CD4-positive, CD25-positive, alpha-beta regulatory T cell (primary cell): ENCODE measurements at places on chromosomes 5 and 9.

- H3K36me3 ChIP-seq: no peaks in the 10 kb centered on the region
- DNase-seq: no peak
Measured at GRCh38 chr9:114280636-114281472, 42.0 kb upstream of the ORM1 start.

DNA sequence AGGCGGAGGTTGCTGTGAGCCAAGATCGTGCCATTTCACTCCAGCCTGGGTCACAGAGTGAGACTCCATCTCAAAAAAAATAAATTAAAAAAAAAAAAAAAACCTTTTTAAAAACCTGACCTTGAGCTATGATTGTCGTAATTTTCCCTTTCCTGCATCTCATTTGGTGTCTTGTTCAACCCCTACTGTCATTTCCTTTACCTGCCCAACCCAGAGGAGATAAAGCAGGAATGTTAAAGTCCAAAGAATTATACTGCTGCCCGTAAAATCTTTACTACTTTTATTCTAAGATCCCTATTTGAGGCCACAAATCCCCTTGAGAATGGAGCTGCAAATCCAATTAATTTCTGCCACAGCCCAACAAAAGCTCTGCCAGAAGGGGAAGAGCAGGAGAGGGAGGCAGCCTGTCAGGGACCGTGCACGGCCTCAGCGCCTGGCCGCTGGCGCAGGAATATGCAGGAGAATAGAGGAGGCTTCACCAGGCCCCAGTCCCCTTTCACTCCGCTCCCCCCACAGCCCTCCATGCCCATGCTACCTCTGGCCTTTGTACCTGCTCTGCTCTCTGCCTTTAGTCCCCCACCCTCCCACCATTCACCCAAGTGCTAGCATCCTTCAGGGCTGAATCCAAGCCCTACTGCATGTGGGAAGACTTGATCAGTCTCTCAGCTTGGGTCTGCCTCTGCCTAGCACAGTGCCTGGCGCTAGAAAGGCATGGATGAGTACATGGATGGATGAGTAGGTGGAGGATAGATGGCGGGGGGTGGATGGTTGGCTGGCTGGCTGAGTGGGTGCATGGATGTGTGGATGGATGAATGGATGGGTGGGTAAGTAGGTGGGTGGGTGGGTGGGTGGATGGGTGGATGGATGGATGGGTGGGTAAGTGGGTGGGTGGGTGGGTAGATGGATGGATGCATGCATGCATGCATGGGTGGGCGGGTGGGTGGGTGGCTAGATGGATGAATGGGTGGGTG lies 99.8 kb upstream of the SARDH start:
- H3K4me3 ChIP-seq: no peak overlapping the region
- no peak for DNase-seq
- no peaks in the 10 kb centered on the region for H3K27me3 ChIP-seq
- H3K4me1 ChIP-seq: no peaks in the 10 kb centered on the region
- H3K36me3 ChIP-seq: no peaks in the 10 kb centered on the region

GRCh38 chr9:93517331-93517730 lies 59.1 kb upstream of the PHF2 start:
- no peak for DNase-seq
- no peak overlapping the region for H3K4me3 ChIP-seq
- no peak overlapping the region for H3K27ac ChIP-seq
- H3K36me3 ChIP-seq: peaks cover 40% of the 10 kb centered on the region
- no peaks in the 10 kb centered on the region for H3K27me3 ChIP-seq
- no peaks in the 10 kb centered on the region for H3K4me1 ChIP-seq

GRCh38 chr9:1057910-1058309 lies 7.8 kb downstream of the DMRT2 start:
- DNase-seq: no peak
- peaks cover under 1% of the 10 kb centered on the region for H3K4me1 ChIP-seq
- no peaks in the 10 kb centered on the region for H3K36me3 ChIP-seq
- no peak overlapping the region for H3K27ac ChIP-seq
- H3K27me3 ChIP-seq: peaks cover 29% of the 10 kb centered on the region

- no peaks in the 10 kb centered on the region for H3K4me1 ChIP-seq
- no peaks in the 10 kb centered on the region for H3K36me3 ChIP-seq
- no peak overlapping the region for H3K4me3 ChIP-seq
- H3K27ac ChIP-seq: no peak overlapping the region
- no peaks in the 10 kb centered on the region for H3K27me3 ChIP-seq
Measured at GRCh38 chr5:59221769-59222168, 638.9 kb downstream of the RAB3C start.

- H3K27me3 ChIP-seq: no peaks in the 10 kb centered on the region
- DNase-seq: no peak
- no peak overlapping the region for H3K4me3 ChIP-seq
- no peak overlapping the region for H3K27ac ChIP-seq
- H3K36me3 ChIP-seq: no peaks in the 10 kb centered on the region
Measured at GRCh38 chr5:44646016-44646415, 162.7 kb upstream of the MRPS30 start.

DNA sequence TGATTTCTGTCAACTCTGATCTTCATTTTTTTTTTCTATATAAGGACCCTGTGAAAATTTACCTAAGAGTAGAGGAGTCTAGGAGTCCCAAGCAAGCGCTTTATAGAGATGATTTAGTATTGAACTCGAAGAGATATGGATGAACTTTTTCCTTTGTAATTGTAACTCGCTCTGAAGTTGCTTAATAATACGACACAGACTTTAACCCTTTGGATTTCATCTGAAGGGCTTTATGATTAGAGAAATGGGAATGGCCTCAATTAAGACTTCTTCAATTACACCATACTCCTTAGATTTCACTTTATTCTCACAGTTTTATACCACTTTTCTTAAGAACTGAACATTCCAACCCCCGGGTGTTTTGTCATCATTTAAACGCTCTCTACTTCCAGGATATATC lies 647.7 kb downstream of the HTR1A start:
- H3K4me3 ChIP-seq: no peak overlapping the region
- no peak overlapping the region for H3K27ac ChIP-seq
- H3K27me3 ChIP-seq: no peaks in the 10 kb centered on the region
- no peak for DNase-seq
- no peaks in the 10 kb centered on the region for H3K36me3 ChIP-seq
- no peaks in the 10 kb centered on the region for H3K4me1 ChIP-seq

GRCh38 chr9:94911211-94911610 lies 184.7 kb downstream of the AOPEP start:
- H3K4me3 ChIP-seq: no peak overlapping the region
- no peak overlapping the region for H3K27ac ChIP-seq
- no peaks in the 10 kb centered on the region for H3K4me1 ChIP-seq
- no peaks in the 10 kb centered on the region for H3K27me3 ChIP-seq
- no peak for DNase-seq
- no peaks in the 10 kb centered on the region for H3K36me3 ChIP-seq

DNA sequence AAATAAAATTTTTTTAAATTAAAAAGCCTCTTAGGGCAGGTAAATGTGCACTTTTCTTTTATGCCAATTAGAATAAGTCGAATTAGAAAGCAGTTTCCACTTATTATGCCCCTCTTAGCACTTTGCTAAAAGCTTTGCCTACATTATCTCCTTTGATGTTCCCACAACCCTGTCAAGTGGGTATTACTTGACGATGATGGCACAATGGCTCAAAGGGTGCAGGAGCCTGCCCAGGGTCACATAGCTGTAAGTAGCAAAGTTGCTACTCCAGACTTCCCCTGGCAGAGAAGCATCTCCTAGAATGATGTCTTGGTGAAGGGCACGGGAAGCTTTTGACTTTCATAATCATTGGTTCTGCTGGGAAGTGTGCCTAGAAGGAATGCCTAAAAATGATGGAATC lies 18.4 kb upstream of the IQGAP2 start:
- H3K27me3 ChIP-seq: no peaks in the 10 kb centered on the region
- H3K4me3 ChIP-seq: peak overlapping the region; percentile 28
- DNase-seq: no peak
- H3K36me3 ChIP-seq: no peaks in the 10 kb centered on the region
- peaks cover 52% of the 10 kb centered on the region for H3K4me1 ChIP-seq

- peak overlapping the region; percentile 88 for H3K4me3 ChIP-seq
- no peaks in the 10 kb centered on the region for H3K27me3 ChIP-seq
- peak overlapping the region; percentile 88 for H3K27ac ChIP-seq
- H3K36me3 ChIP-seq: no peaks in the 10 kb centered on the region
- peaks cover 66% of the 10 kb centered on the region for H3K4me1 ChIP-seq
Measured at GRCh38 chr9:131395157-131396098, 1.5 kb downstream of the PRRC2B start.

DNA sequence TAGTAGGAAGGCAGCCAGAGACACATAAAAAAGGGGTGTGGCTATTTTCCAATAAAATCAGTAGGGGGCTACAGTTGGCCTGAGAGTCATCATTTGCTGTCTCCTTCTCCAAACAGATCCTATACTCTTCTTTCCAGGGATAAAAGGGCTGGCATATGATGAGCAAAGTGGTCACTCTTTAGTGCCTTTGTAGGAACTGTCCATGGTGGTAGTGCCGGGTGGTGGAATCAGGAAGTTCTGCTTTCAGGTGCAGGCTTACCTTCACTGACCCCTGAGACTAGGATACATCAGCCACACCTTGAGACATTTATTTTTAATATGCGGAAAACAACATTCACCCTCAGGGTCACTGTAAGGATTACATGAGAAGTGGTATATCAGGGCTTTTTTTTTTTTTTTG lies 80.8 kb downstream of the ASTN2 start:
- H3K27me3 ChIP-seq: no peaks in the 10 kb centered on the region
- H3K36me3 ChIP-seq: no peaks in the 10 kb centered on the region
- DNase-seq: no peak

GRCh38 chr9:91223000-91223399 lies 138.7 kb downstream of the AUH start:
- no peak overlapping the region for H3K4me3 ChIP-seq
- H3K36me3 ChIP-seq: peaks cover 8% of the 10 kb centered on the region
- no peaks in the 10 kb centered on the region for H3K4me1 ChIP-seq
- DNase-seq: no peak
- H3K27me3 ChIP-seq: no peaks in the 10 kb centered on the region

DNA sequence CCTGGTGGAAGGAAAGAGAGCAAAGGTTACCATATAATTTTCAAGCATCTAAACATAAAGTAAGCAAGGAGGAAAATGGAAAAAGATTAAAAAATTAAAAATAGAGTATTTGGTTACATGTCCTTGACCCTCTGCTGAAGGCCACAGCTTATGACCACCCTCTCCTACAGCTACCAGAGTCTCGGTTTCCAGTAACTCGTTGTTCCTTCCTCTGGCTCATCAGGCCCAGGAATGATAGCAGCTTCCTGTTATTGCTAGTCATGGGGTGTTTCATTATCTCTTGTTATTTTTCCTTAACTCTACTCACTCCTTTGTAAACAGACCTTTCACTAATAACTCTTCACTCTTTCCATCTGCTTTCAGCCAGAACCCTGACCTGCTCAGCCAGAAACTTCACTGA lies 102.2 kb downstream of the YTHDC2 start:
- no peak for DNase-seq
- no peaks in the 10 kb centered on the region for H3K4me1 ChIP-seq
- H3K36me3 ChIP-seq: no peaks in the 10 kb centered on the region
- H3K27me3 ChIP-seq: peaks cover 11% of the 10 kb centered on the region

DNA sequence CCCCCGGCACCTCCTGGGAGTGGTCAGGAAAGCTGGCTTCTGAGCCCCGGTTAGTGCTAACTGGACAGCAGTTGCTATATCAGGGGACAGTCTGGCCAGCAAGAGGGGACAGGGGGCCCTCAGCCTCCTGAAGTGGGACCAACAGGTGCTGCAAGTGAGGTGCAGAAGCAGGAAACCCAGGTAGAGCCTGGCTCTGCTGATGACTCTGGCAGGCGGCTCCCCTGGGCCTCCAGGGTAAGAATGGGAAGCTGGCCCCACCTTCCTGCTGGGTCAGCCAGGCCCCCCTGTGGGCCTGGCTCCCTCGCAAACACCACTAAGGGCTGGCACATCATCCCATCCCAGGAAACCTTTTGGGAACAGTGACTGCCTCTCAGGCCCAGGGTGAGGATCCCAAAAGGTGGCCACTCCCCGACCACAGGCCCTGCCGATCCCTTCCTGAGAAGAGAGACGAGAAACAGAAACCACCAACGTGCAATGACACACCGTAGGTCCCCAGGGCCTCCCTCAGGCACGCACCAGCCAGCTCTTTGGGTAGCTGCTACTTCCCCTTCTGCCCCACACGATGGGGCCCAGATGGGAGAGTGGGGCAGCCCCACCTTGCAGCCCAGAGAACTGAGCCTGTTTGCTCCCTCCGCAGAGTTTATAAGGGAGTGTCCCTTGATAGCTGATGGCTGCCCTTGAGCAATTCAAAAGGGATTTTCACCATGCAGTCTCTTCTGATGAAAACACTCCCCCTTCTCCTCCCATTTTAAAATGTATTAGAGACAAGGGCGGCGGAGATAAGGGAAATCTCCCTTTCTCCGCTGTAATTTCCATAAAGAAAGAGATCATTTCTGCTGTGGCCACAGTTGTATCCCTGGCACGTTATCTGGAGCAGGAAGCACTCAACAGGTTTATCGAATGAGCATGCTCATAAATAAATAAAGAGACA lies 76.8 kb downstream of the STK10 start:
- peak; percentile 36 for DNase-seq
- peaks cover 84% of the 10 kb centered on the region for H3K4me1 ChIP-seq
- peak overlapping the region; percentile 87 for H3K27ac ChIP-seq
- no peaks in the 10 kb centered on the region for H3K27me3 ChIP-seq
- H3K4me3 ChIP-seq: peak overlapping the region; percentile 62
- peaks cover 26% of the 10 kb centered on the region for H3K36me3 ChIP-seq

- no peak overlapping the region for H3K4me3 ChIP-seq
- no peaks in the 10 kb centered on the region for H3K4me1 ChIP-seq
- H3K27ac ChIP-seq: no peak overlapping the region
- DNase-seq: no peak
- no peaks in the 10 kb centered on the region for H3K36me3 ChIP-seq
- H3K27me3 ChIP-seq: peaks cover 2% of the 10 kb centered on the region
Measured at GRCh38 chr9:123955637-123956036, 25.7 kb upstream of the DENND1A start.

DNA sequence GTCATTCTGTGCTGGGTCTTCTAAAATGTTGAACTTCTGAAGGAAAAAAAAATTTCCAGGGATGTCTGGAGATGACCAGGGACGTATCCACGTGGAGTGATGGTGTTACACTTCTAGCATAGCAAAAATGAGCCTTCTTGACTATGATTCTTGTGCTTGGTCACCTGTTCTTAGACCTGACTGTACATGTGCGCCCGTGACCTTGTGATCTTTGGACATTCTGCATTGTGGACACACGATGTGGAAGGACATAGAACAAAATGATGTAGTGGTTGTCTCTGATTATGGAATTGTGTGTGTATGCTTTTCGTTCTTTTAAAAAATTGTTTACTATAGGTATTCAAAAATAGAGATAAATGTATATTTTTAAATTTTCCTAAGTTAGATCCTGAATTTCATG lies 61.0 kb downstream of the SNX30 start:
- no peaks in the 10 kb centered on the region for H3K4me1 ChIP-seq
- no peak overlapping the region for H3K4me3 ChIP-seq
- DNase-seq: no peak
- no peaks in the 10 kb centered on the region for H3K27me3 ChIP-seq

- no peaks in the 10 kb centered on the region for H3K36me3 ChIP-seq
- H3K4me1 ChIP-seq: no peaks in the 10 kb centered on the region
- no peak overlapping the region for H3K27ac ChIP-seq
- H3K27me3 ChIP-seq: no peaks in the 10 kb centered on the region
Measured at GRCh38 chr9:28808042-28808441, 1234.8 kb upstream of the C9orf72 start.

- H3K36me3 ChIP-seq: no peaks in the 10 kb centered on the region
- peaks cover 6% of the 10 kb centered on the region for H3K27me3 ChIP-seq
- DNase-seq: no peak
- no peak overlapping the region for H3K4me3 ChIP-seq
- H3K4me1 ChIP-seq: peaks cover 5% of the 10 kb centered on the region
Measured at GRCh38 chr5:1638658-1639400, 115.1 kb upstream of the LPCAT1 start.
